ENCODE measurements at places on chromosomes 3 and 15.

GRCh38 chr3:123765475-123766128 is 118.5 kb downstream of the MYLK start:
- DNase-seq: no peak

- DNase-seq: peak; percentile 99
These were observed 24.3 kb upstream of the FLNB start for GRCh38 chr3:57983734-57984518.

DNA sequence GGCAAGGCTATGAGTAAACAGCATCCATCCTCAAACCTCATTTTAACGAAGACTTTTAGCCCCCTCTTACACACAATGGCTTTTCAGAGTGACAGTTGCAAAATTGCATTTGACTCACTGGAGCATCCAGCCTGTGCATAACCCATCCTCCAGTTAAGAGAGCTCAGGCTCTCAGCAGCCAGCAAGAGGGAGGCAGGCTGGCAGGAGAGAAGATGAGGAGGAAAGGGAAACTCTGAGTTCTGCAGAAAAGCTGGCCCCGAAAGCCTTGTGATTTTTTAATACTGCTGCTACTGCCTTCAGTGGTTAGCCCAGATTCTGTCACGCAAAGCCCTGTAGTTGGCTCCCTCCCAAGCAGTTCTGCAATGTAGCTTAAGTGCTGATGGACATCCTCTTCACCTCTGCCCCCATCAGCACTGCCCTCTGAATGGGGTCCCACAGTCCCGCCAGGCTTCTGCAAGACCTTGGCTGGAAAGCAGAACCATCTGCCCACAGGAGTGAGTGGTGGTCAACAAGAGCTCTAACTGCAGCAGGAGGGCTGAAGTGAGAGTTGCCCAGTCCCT is 371.3 kb downstream of the EPHB1 start:
- no peak for DNase-seq

DNA sequence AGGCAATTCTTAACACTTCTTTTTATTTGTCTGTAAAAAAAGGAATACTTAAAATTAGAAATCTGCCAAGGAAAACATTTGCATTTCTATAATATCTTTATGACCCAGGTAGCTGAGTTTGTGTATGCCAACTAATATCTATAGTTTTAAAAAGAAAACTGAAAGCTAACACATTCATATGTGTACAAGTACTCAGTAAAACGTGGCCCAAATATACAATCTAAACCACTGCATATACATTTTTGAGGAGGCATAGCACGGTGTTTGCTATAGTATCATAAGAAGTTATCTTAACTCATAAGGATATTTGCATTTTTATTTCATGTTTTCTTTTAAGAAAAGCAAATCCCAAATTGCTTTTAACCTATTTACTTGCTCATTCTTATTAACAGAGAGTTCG is 172.7 kb downstream of the ZBTB20 start:
- DNase-seq: no peak
